Neural crest cell (in vitro differentiated cells): ENCODE measurements at places on chromosomes 7 and 10.

GRCh38 chr7:2795906-2796305, 48.2 kb downstream of the GNA12 start:
- no peak for DNase-seq

DNA sequence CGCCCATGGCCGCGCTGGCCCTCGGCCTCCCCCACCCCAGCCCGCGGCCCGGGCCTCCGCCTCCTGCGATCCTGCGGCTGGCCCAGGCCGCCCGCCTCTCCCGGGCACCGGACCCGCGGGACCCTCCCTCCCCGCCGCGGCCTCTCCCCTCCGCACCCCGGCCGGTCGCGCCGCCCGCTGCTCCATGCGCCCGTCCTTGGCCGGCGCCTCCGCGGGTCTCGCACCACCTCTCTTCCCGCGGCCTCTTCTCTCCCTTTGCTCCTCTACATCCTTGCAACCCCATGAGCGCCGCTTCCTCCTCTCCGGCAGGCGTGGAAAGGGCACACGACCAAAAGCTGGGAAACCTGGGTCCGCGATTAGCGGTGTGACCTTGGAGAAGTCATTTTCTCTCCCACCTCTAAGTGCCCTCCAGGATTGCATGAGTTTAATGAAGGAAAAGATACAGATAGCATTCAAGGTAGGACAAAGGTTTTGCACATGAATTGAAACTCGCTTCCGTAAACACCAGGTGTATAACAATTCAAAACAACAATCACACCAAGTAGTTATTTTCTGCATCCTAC, 448 bp upstream of the SRPK2 start:
- DNase-seq: no peak

DNA sequence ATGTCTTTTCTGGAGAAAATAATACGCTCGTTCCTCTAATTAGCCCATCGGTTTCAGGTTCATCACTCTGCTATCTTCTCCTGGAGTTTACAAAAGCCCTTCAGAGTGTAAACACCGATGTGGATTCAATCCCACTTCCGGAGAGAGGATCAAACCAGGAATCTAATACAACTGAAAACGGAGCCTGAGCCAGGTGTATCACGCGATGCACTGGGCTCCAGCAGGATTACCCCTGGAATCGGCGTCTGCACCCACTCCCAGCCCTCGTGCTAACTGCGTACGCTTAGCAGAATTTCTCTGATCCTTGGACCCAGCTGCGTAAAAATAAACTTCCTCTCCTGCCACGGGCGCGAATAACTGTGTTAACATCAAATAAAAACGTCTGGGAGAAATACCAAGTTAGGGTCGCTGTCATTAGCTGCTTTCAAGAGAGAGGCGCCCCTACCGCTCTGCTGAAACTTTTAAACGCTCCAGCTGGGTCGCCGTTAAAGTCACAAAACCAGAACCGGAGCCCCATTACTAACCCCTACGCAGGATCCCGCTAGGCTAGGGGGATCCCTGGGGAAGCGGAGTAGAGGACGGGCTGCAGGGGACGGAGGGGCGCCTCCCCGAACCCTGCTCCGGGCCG, 502 bp downstream of the ZNF3 start:
- no peak for DNase-seq

GRCh38 chr7:127644484-127644883, 7.5 kb upstream of the SND1 start:
- DNase-seq: no peak

DNA sequence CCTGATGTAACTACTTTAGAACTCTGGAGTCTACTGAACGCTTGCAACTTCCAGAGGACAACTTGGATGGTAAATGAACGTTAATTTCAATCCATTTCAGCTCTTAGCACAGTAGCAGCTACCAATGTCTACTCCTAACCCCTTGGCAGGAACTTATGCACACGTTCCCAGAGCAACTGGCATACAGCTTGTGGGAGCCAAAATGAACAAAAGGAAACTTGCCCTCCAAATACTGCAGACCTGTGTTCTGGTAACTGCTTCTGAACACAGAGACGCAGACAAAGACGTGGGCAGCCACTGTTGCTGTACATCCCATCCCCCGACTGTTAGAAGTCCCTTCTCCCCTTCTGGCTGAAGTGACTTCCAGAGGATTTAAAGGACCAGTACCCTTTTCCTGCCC, 61.3 kb downstream of the XPNPEP1 start:
- DNase-seq: no peak

DNA sequence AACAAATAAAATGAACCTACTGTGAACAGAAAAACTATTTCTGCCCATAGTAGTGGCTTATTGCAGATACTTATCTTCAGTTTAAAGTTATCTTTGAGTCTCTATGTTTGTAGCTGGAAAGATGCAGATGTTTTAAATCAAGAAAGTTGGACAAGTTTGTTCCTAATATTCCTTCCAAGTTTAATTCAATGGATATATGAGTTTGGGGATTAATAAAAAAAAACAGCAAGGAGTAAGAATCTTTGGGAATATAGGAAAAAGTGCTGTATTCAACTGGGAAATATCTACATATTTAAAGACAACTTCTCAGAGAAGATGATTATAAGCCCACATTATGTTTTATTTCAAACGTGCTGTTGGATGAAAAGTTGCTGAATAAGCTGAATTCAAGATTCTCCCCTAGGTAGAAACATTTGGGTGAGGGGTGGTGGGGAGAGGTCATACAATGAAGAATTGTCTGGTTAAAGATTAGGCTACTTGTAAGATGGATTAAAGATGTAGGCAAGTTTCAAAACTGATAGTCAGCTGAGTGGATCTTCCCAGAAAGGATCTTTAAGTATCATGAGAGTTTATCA, 1135.2 kb downstream of the CNTNAP2 start:
- no peak for DNase-seq

- DNase-seq: no peak
Measured at GRCh38 chr10:84353052-84353803, 24.8 kb downstream of the CCSER2 start.

DNA sequence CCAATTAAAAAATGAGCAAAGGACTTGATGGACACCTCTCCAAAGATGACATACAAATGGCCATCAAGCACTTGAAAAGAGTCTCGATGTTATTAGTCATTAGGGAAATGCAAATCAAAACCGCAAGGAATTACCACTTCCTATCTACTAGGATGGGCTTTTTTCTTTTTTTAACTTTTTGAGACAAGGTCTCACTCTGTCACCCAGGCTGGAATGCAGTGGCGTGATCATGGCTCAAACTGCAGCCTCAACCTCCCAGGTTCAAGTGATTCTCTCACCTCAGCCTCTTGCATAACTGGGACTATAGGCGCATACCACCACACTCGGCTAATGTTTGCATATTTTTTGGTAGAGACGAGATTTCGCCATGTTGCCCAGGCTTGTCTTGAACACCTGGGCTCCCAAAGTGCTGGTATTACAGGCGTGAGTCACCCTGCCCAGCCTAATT, 13.6 kb downstream of the NKX1-2 start:
- DNase-seq: no peak

DNA sequence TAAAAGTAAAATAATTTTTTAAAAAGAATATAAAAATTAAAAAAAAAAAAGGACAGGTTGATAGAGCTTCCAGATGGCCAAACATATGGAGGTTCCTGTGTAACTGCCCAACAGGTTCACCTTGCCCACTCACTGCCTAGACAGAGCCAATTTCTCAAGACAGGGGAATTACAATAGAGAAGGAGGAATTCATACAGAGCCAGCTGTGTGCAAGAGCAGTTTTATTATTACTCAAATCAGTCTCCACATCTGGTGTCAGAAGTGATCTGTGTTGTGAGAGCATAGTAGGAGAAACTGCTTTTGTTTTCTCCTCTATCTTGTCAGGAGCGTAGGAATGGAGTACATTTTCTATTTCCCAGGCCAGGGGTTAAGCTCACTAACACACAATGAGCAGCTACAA, 31.0 kb downstream of the C7orf33 start:
- DNase-seq: no peak

GRCh38 chr7:2670720-2671391, 17.1 kb upstream of the AMZ1 start:
- peak; percentile 81 for DNase-seq

DNA sequence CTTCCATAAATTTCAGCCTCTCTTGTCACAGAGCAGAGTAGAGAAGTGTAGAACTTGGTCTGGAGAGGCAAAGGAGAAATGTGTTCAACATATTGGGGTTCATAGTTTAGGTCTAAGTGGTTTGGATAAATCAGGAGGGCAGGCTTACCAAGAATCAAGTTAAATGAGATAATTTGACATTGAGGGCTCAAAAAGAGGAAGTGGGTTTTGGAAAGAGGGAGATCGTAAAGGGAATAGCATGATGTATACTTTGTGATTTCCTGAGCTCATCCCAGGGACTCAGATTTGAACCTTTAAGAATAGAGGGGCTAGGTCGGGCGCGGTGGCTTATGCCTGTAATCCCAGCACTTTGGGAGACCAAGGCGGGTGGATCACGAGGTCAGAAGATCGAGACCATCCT, 34.7 kb upstream of the NPY start:
- no peak for DNase-seq

DNA sequence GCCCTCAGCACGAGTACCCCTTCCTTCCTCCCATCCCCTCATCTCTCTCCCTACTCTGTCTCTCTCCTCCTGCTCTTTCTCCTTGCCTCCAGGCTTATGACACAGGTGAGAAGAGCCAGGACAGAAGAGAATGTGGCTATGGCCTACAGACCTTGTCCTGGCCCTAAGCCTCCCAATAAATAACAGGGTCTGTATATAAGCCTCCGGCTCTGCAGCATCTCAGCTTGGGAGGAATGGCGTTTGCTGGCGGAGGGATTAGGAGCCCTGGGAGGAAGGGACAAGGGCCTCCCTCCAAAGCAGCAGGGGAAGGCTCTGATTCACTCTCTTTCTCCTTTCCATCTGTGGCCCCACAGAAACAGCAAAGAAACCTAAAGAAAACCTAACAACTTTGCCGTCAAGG, 45.8 kb downstream of the COL13A1 start:
- no peak for DNase-seq

- peak; percentile 50 for DNase-seq
Measured at GRCh38 chr10:107163881-107164861, at the start of gene SORCS1. Gene SORCS1, minus strand, starts transcription at chr10:107164706.

- DNase-seq: no peak
Measured at GRCh38 chr10:17086865-17087367, 42.7 kb downstream of the CUBN start.

DNA sequence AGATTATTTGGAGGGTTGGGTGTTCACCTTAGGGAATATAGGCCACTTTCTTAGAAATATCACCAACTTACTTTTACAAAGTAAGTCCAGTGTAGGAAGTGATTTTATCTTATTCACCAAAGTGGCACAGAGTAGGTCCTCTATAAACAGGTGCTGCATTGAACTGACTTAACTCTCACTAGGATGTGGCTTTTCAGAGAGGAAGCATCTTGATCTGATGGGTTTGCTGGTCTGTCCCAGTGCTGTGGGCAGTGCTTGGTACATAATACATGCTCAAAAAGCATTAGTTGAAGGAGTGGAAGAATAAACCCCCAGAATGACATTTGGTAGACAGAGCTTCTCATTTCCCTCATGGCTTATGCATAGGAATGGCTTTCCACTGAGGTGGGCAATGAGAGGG, 334.7 kb downstream of the LRMDA start:
- DNase-seq: no peak

GRCh38 chr7:150379441-150380379, 580 bp downstream of the ZNF775 start:
- DNase-seq: peak; percentile 43

- DNase-seq: no peak
Measured at GRCh38 chr10:87925570-87925969, 62.1 kb downstream of the PTEN start.

DNA sequence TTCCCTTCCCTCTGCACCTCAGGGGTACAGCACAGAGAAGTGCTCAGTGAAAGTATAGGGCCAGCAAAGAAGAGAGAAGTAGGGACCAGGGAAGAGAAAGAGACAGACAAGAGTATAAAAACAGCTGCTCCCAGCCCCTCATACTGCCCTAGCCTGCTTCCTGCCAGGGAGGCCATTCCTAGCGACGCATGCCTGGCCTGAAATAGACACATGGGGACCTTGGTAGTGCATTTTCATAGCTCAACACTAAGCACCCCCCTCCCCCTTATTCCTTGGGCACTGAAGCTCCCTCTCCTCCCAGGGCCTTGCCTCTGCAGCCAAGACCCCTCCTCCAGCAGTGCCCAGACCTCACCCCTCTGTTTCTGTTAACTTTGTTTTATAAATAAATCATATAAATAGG, 64.7 kb downstream of the ZMIZ1 start:
- DNase-seq: no peak

DNA sequence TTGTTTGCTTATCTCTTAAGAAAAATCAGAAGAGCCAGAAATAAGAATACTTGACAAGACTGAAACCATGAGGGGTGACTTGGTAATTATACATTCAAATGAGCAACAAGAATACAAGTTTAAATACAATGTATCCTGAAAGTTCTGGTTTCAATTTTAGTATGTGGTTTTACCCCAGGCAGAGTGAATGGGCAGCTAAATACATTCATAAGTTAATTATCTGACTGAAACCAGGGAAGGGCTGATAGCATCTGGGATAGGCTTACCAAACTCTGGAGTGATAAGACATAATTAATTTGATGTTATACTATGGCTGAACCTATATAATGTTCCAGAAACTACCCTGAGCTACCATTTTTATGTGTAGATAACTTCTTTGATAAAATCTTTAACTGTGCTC, 252.2 kb upstream of the PLXNA4 start:
- DNase-seq: no peak

DNA sequence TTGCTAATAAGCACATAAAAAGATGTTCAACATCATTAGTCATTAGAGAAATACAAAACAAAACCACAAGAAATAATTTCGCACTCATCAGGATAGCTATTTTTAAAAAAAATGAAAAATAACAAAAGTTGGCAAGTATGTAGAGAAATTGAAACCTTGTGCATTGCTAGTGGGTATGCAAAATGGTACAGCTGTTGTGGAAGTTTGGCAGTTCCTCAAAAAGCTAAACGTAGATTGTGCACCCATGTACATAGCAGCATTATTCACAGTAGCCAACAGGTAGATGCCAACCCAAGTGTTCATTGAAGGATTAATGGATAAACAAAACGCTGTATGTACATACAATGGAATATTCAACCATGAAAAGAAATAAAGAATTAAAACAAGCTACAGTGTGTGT, 35.3 kb upstream of the STARD3NL start:
- no peak for DNase-seq

- DNase-seq: peak; percentile 30
Measured at GRCh38 chr7:2921653-2922347, 77.7 kb upstream of the GNA12 start.

DNA sequence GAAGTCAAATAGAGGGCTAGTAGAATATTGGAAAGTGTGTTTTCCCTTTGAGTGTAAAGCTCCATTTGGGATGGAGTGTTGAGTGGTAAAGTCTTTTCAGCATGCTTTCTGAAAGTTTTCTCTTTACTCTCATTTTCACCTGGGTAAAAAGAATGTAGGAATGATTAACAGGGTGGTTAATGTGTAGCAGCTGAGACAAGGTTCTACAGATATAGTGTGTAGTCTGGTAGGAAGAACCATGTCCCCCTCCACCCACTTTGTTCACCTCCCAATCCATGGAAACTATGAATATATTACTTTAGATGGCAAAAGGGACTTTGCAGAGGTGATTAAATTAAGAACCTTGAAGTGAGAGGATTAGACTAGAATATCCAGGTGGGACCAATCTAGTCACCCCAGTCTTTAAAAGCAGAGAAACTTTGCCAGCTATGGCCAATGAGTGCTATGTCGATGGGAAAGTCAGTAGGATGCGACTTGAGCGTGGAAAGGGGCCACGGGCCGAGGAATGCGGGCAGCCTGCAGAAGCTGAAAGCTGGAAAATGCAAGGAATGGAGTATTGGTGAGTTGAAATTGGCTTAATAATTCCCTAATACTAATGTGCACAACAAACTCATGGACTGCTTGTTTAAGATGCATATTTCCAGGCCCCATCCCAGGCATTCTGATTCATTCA, 166.3 kb upstream of the AHR start:
- no peak for DNase-seq

- DNase-seq: no peak
Measured at GRCh38 chr7:80542398-80542797, 30.5 kb upstream of the GNAT3 start.
